Heart left ventricle (tissue), 16 donors: ENCODE measurements at places on chromosomes 2 and 18.

GRCh38 chr2:200051611-200051945, 96.2 kb downstream of the MAIP1 start:
- no peaks in the 10 kb centered on the region for H3K4me1 ChIP-seq
- H3K27ac ChIP-seq: no peak overlapping the region
- H3K36me3 ChIP-seq: no peaks in the 10 kb centered on the region
- no peaks in the 10 kb centered on the region for H3K27me3 ChIP-seq

- H3K4me1 ChIP-seq: peaks cover 14% of the 10 kb centered on the region
- DNase-seq: no peak
- no peaks in the 10 kb centered on the region for H3K27me3 ChIP-seq
- H3K36me3 ChIP-seq: no peaks in the 10 kb centered on the region
Measured at GRCh38 chr18:6781796-6782195, 52.3 kb downstream of the ARHGAP28 start.

- no peak overlapping the region for H3K4me3 ChIP-seq
- no peak overlapping the region for H3K27ac ChIP-seq
- DNase-seq: no peak
- no peaks in the 10 kb centered on the region for H3K4me1 ChIP-seq
- peaks cover 73% of the 10 kb centered on the region for H3K36me3 ChIP-seq
- no peaks in the 10 kb centered on the region for H3K27me3 ChIP-seq
Measured at GRCh38 chr2:11767779-11768178, 21.3 kb downstream of the LPIN1 start.

- no peaks in the 10 kb centered on the region for H3K36me3 ChIP-seq
- DNase-seq: no peak
- no peak overlapping the region for H3K4me3 ChIP-seq
- peaks cover 4% of the 10 kb centered on the region for H3K27me3 ChIP-seq
- H3K27ac ChIP-seq: no peak overlapping the region
Measured at GRCh38 chr18:47754311-47755101, 176.0 kb downstream of the SMAD2 start.

DNA sequence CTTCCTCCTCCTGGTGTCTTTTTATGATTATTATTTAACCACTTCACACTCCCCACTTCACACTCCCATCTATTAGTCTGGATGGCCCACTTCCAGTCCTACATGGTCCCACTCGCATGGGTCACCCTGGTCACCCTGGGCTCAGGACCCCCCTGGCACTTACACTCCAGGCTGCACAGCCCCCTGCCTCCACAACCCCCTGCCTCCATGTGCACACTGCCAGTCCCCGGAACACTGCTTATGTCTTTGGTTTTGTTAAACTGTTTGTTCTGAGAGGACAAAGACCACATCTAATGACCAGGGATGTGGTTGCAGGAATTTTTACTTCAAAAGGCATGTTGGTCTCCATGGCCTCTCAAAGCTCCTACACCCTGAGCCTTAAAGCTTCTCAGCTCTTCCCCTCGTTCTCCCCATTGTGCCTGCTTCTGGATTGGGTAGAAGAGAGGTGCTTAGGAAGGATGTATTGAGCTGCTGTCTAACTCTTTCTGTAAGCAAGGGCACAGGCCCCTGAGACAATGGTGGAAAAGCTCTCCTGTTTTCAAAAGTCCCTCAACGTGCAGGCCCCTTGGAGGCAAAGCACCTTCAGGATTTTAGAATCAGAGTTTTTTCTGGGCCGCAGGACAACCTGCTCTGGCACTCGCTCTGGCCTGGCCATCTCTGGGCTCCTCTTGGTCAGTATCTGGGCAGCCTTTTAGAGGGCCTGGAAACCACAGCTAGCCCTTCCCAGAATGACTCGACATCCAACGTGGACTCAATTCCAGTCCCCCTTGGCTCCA, 150.0 kb upstream of the HAAO start:
- peaks cover 3% of the 10 kb centered on the region for H3K4me1 ChIP-seq
- H3K4me3 ChIP-seq: no peak overlapping the region
- no peak overlapping the region for H3K27ac ChIP-seq
- DNase-seq: no peak

DNA sequence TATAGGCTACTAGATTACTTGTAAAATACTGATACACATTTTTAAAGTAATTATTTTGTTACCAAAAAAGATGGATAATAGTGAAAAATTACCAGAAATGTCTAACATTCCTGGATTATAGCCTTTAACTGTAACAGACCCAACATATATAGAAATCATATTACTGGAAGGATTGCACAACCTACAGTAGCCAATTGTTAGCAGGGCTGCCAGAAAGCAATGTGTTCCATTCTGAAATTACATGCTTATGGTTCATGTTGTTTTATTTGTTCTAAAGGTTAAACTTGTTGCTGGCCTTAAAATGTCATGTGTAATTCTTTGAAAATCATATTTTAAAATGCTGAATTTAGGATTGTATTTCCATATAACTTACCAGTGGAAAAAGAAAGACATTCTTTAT, 793.6 kb upstream of the ACVR2A start:
- no peaks in the 10 kb centered on the region for H3K4me1 ChIP-seq
- H3K4me3 ChIP-seq: no peak overlapping the region
- DNase-seq: no peak
- no peaks in the 10 kb centered on the region for H3K36me3 ChIP-seq

GRCh38 chr18:31977270-31977872, 34.4 kb upstream of the TRAPPC8 start:
- no peaks in the 10 kb centered on the region for H3K27me3 ChIP-seq
- no peaks in the 10 kb centered on the region for H3K36me3 ChIP-seq
- H3K4me3 ChIP-seq: no peak overlapping the region
- no peaks in the 10 kb centered on the region for H3K4me1 ChIP-seq
- no peak overlapping the region for H3K27ac ChIP-seq
- peak; percentile 28 for DNase-seq

DNA sequence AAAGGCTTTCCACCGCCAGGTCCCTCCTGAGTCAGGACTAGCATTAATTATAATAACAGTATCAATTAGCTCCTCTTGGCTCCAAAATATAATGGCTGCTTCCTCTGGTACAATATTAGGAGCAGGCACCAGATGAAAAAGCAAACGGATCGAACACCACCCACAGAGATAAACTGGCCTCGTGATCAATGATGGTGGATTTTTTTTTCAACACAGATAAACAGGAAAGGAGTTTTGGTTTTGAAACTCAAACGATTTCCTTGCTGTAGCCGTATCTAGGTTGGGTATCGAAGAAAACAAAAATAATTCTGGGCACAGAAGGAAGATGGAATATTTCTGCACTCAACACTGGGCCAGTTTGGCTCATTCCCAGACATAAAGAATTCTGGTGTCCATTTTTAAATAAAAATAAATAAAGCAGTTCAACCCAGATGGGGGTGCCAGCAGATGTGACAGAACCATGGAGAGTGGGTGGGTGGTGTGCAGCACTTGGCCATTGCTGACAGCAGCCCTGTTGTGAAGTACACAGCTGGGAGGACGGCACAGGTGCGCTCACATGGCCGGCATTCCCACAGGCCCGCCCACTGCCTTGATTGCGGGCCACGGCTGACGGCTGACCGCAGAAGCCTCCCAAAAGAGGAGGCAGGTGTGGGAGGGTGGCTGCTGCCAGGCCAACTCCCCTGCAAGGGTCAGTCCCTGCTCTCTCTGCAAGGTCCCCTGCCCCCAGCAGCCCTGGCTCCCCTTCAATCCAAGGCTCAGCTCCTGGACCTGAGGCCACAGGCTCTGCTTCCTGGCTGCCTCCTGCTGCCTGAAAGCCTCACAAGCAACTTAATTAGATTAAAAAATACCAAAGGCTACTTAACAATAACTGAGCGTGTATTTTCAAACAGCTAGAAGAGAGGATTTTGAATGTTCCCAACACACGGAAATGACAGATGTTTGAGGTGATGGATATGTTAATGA, 351.9 kb upstream of the ID2 start:
- DNase-seq: no peak
- peaks cover 38% of the 10 kb centered on the region for H3K4me1 ChIP-seq
- H3K4me3 ChIP-seq: no peak overlapping the region
- H3K27ac ChIP-seq: no peak overlapping the region

DNA sequence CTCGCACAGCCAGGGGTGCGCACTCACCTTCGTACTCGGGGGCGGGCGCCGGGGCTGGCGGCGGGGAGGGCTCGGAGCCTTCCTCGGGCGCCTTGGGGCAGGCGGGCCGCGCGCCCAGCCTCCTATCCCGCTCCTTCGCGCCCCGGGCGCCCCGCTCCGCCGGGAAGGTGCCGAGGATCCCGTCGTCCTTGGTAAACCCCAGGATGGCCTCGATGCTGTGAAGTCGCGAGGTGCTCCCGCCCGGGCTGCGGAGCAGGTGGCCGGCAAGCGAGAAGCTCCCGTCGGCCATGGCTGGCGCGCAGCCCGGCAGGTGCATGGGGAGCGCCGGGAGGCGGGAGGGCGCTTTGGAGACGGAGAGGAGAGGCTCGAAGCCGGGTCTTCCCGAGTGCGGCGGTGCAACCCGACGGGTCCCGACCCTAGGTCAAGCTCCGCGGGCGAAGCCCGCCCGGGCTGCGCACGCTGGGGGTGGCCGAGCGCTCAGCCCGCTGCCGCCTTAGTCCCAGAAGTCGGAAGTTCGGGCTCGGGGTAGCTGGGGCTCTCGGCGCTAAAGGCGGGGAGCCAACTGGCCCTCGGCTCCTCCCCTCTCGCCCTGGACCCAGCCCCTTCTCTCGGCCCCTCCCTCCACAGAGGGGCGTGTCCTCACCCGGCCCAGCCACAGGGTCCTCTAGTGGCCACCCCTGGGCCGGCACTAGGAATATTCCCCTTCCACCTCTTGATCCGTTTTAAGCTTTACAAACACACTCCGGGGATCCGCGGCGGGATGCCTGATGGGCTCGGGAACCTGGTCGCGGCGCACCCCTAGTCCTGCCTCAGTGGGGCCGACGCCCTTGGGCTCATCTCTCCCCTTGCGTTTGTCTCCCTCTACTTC, at the start of gene RAX:
RAX (minus strand) TSS at position 564 of the 868 bp plus-strand sequence; CDS start at position 316, 248 bp downstream.
- no peak for DNase-seq
- H3K27ac ChIP-seq: no peak within 1 kb of the TSS
- H3K4me3 ChIP-seq: peak within 1 kb of the TSS; percentile 25
- H3K27me3 ChIP-seq: peaks cover 78% of the 10 kb centered on the region
- no peaks in the 10 kb centered on the region for H3K36me3 ChIP-seq
- H3K4me1 ChIP-seq: peaks cover 26% of the 10 kb centered on the region

DNA sequence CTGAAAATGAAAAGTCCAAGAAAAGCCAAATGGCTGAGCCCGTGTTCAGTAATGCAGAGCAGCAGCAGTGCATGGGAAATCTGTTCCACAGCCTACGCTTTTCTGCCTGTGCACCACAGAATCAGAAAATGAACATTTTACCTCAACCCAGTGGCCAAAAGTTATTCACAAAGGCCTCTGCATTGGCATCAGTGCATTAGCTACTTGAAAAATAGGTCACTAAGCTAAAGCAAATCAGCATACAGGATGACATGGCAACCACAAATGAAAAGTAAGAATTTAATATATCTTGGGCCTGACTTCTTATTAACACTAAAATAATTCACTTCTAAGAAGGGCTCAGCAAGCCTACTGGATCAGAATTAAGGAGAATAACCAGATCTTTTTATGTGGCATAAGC, 1145.3 kb upstream of the CHAC2 start:
- no peaks in the 10 kb centered on the region for H3K27me3 ChIP-seq
- no peaks in the 10 kb centered on the region for H3K4me1 ChIP-seq
- H3K4me3 ChIP-seq: no peak overlapping the region
- no peak overlapping the region for H3K27ac ChIP-seq
- no peak for DNase-seq

DNA sequence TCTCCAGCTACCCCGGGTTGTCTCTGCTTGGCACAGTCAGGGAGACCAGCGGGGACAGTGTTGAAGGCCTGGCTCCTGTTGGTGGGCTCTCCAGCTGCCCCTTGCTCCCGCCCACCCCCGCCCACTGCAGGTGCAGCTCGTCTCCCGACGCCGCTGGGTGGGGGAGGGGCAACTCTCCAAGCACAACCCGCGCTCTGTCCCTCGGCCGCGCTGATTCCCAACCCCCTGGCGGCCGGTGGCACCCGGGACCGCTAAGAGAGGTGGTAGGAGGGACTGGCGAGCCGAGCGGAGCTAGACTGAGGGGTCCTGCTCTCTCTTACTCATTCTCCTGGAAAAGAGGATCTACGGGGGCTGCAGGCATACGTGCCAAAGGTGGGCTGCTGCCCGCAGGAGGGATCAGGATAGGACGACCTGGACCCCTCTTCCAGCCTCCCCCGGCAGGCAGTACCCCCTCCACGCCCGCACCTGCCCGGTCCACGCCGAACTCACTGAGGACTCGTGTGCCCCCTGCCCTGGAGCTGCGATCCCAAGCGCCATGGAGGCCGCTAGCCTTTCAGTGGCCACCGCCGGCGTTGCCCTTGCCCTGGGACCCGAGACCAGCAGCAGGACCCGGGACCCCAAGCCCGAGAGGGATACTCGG, 44.5 kb downstream of the DDX18 start:
- no peak for DNase-seq
- H3K27me3 ChIP-seq: no peaks in the 10 kb centered on the region
- H3K27ac ChIP-seq: no peak overlapping the region
- H3K4me1 ChIP-seq: no peaks in the 10 kb centered on the region

DNA sequence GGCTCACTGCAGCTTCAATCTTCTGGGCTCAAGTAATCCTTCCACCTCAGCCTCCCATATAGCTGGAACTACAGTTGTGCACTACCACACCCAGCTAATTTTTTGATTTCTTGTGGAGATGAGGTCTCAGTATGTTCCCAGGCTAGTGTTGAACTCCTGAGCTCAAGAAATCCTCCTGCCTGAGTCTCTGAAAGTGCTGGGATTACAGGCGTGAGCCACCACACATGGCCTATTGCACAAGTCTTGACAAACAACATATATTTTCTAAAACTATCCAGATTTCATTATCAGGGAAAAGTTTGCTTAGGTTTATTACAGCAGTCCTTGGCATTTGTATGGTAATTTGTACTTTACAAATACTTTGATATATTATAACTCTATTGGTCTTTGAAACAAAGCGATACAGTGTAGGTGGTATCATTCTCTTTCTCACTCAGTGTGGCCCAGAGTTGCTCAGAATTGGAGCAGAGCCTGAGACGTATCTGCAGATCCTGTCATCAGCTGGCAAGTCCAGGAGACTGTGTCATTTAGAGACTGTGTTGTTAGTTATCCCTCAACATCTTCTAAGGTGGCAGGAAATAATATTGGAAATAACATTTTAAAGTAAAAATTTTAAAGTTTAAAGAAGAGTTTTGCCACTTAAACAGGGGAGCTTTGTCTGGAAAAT, 41.4 kb downstream of the PDK1 start:
- DNase-seq: no peak
- no peaks in the 10 kb centered on the region for H3K4me1 ChIP-seq
- no peaks in the 10 kb centered on the region for H3K27me3 ChIP-seq
- H3K36me3 ChIP-seq: peaks cover 5% of the 10 kb centered on the region
- H3K4me3 ChIP-seq: no peak overlapping the region

GRCh38 chr2:222707689-222708273, 36.3 kb downstream of the MOGAT1 start:
- no peak for DNase-seq
- H3K27ac ChIP-seq: no peak overlapping the region
- H3K4me3 ChIP-seq: no peak overlapping the region
- H3K27me3 ChIP-seq: no peaks in the 10 kb centered on the region
- H3K36me3 ChIP-seq: no peaks in the 10 kb centered on the region
- H3K4me1 ChIP-seq: peaks cover 23% of the 10 kb centered on the region

DNA sequence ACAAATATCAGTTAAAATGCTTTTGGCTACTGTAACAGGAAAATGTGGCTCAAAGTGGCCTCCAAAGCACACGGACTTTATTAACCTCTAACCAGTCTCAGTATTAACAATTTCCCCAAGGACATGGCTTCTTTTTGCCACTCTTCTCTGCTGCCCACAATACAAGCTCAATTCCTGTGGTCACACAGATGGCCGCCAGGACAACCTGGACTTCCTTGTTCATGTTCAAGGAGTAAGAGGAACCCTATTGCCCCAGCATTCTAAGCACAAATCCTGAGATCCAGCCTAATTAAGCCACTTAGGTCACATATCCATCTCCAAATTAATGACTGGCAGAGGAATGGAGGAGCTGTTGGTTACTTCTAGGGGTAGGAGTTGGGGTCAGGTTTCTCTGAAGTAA, 38.2 kb downstream of the AOX1 start:
- H3K4me3 ChIP-seq: no peak overlapping the region
- DNase-seq: no peak
- no peak overlapping the region for H3K27ac ChIP-seq
